ENCODE measurements at places on chromosomes 1 and 21.

- no peak for DNase-seq
Measured at GRCh38 chr1:62025154-62025553, 169.5 kb upstream of the L1TD1 start.

DNA sequence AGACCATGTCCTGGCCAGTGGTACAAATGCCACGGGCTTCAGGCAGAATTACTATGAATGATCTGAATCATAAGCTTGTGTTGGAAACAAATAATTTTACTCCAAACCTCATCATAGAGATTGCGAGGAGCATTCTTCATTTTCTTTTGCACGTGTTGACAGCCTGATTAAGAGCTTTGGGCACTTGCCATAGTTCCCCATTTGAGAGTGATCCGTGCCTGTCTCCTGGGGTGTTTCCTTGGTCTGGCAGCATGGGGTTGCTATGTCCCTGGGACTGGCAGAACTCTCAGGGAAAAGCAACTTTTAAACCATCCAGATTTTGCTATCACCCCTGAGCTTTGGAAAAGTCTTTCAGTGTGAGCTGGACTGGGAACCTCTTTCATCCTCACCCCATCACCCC lies 54.3 kb upstream of the KCNJ6 start:
- DNase-seq: no peak

GRCh38 chr1:205351984-205352713 lies 4.6 kb downstream of the KLHDC8A start:
- no peak for DNase-seq

- DNase-seq: peak; percentile 38
Measured at GRCh38 chr1:88655685-88656299, 28.3 kb upstream of the PKN2 start.

GRCh38 chr1:226599636-226600238 lies 51.2 kb downstream of the STUM start:
- DNase-seq: no peak

GRCh38 chr1:189021577-189021976 lies 1456.1 kb downstream of the BRINP3 start:
- DNase-seq: no peak

DNA sequence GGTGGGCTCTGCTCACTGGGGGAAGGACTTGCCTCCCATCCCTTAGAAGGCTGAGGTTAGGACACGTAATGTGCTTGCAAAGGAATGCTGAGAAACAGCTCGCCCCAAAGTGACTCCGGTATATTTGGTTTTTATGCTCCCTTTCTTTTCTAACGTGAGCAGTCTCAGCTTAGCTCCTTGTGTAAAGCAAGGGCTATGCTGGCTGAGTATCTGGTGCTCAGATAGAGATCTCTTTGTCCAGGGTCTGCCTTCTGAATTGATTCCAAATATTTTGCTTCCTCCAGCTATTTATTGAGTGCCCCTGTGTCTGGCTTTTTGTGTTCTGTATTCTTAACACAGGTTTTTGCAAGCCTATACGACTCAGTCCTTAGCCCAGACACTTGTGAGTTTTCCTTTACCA lies 94.5 kb upstream of the ARTN start:
- DNase-seq: no peak

DNA sequence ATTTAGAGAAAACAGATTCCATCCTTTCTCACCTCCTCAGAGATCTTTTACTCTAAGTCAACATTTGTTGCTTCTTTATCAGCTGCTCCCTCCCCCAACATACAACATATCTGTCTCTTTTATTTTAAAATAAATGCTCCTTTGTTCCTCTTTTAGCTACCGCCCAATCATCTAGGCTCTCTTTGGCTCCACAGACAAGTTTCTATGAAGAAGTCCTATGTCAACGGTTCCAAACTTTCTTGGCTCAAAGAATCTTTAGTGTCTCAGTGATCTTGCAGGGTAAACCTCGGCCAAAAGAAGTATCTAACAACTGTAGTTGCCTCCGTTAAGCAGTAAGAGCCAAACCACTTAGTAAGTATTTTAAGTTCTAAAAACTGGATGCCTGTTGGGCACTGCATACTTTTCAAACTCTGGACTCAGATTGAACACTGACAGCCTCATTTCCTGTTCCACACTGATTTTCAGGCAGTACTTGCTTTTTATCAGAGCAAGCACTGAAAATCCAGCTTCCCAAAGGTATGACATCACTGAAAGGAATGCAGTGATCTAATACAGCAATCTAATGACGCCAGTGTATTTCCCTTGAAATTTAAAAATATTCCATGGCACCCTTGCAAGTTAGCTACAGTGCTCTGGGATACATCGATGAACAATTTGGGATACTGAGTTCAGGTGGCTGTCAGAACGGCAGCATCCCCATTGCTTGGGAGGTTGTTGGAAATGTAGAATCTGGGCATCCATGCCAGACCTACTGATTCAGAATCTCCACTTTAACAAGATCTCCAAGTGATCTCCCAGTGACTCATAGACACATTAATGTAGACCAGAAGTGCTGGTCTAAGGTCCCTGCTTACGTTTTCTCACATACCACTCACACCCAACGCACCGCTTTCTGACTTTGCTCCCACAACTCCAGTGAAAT lies 26.8 kb downstream of the EGLN1 start:
- no peak for DNase-seq

GRCh38 chr1:10252508-10252907 lies 42.1 kb downstream of the KIF1B start:
- no peak for DNase-seq

DNA sequence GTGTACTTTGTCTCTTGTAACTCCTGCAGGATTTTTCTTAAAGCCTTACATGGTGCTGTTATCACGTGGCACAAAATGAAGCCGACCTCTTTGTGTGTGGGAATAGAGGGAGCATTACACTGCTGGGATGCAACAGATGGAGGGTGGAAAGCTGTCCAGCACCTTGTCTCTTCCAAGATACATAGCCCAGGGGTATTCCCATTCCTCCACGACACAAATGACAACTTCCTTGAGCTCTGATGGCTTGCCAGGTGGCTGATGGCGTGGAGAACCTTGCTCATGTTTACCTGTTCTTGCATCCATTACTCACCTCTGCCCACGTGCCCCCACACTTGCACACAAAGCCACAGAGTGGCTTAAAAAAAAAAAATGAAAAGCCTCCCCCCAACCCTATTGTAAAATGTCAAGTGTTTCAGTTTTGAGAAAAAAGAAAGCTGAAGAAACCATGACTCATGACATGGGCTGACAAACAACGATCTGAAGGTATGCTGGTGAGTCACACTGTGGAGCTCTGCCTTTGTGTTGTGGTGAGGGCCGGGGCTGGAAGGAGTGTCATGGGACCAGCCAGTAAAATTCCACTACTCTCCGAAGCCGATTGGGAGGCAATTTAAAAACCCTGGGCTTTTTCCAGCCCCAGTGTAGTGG lies 32.0 kb upstream of the ATP5PO start:
- peak; percentile 93 for DNase-seq

DNA sequence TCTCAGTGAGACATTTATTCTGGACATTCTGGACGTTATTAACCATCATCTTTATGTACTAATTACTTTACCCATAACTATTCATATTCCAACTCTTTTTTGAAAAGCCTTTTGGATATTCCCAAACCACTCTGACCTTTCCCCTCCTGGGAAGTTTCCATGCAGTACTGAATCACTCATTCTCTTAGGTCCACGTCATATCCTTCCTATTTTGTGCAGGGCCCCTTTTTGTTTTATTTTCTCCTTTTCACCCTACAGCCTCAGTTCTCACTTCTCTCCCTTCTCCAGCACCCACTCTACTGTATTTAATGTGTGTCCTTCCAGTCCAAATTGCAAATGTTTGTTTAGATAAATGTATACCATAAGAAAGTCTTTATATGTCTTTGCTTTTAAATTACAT lies 16.4 kb upstream of the ATP1A1 start:
- no peak for DNase-seq

- peak; percentile 61 for DNase-seq
Measured at GRCh38 chr1:145918992-145919939, 749 bp upstream of the PEX11B start.

DNA sequence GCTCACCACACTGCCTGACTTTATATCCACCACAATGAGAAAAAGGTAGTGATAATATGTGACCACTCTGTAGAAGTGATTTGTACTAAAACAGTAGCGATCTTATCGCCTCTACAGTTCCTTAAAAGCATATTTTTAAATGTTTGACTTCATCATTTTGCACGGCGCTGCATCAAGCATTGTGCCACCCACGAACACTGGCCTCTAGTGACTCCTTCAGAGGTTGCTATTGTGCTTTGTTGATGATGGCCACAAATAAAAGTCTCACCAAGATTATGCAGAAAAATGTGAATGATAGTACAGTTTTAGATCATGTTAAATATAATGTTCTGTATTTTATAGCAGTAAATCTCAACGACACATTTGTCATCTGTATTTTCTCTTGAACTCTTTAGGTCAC lies 186.5 kb upstream of the NCAM2 start:
- DNase-seq: no peak

DNA sequence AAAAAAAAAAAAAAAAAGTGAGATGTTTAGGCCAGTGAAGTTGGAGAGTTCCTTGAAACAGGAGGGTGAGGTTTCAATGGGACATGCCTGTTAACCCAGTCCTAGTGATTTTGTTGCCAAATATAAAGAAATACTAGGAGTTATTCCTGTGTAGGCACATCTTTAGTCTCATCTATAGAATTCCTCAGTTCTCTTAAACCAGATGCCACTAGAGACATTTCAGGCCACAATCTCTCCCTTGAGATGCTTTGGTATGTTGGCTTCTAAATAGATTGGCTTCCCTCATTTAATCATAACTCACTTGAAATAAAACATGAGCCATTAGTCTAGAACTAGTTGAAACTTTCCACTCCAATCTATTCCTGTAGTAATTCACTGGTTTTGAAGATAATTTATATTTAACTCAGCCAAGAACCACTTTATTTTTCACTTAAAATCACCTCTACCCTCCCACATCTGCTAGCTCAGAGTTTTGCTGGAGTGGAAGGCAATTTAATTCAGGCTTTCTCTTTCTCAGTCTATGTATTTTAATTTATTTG lies 29.8 kb downstream of the GPR137B start:
- no peak for DNase-seq

- no peak for DNase-seq
Measured at GRCh38 chr21:41169701-41170100, 1.7 kb downstream of the BACE2 start.

GRCh38 chr1:52189898-52190480 lies 48.1 kb downstream of the ZFYVE9 start:
- DNase-seq: no peak

DNA sequence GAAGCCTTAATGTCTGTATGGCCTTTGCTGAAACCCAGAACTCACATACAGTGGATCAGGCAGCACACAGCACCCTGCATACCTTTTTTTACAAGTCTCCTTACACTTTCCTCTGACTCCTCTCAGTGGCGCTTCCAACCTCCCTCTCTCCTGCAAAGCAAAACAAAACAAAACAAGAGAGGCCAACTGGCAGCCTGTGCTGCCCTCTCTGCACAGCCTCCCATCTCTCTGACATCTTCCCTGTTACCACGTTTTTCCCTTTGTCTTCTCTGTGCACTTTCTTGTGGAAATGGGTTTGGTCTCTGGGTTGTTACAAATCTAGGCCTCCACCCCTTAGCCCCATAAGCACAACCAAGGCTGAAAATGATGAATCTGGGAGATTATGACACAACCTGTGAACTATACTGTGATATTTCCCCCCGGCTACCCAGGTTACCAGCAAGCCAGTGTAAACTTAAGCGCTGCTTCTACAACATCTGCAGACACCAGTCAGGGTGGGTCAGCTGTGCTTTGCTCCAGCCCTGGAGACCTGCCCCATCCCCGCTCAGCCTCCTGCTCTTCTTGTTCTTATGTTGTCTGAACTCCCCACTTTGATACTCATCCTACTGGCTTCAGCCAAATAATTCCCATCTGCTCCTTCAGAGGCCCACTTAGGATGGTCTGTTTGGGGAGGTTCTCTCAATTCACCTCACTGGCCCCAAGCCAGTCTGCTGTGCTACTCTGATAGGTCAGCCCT lies 54.9 kb upstream of the FMOD start:
- no peak for DNase-seq

- peak; percentile 63 for DNase-seq
Measured at GRCh38 chr1:29237129-29237821, 953 bp downstream of the PTPRU start.

- DNase-seq: peak; percentile 24
Measured at GRCh38 chr1:91402023-91402422, 2.6 kb downstream of the HFM1 start.

DNA sequence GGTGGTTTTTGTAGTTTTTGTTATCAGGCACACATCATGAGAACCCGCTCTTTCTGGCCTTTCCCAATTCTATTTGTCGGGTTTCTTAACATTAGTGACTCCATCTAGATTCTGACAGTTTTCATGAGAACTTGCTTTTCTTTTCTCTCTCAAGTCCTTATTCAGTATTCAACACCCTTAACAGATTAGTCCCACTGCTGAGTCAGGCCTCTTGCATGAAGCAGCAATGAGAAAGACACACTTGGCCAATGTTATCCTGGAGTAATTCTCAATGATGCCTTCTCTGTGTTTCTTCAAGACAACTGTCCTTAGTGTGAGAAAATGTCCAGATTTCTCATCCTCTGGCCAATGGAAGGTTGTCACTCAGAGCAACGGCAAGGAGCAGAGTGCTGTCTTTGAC lies 11.3 kb downstream of the FMO2 start:
- no peak for DNase-seq

DNA sequence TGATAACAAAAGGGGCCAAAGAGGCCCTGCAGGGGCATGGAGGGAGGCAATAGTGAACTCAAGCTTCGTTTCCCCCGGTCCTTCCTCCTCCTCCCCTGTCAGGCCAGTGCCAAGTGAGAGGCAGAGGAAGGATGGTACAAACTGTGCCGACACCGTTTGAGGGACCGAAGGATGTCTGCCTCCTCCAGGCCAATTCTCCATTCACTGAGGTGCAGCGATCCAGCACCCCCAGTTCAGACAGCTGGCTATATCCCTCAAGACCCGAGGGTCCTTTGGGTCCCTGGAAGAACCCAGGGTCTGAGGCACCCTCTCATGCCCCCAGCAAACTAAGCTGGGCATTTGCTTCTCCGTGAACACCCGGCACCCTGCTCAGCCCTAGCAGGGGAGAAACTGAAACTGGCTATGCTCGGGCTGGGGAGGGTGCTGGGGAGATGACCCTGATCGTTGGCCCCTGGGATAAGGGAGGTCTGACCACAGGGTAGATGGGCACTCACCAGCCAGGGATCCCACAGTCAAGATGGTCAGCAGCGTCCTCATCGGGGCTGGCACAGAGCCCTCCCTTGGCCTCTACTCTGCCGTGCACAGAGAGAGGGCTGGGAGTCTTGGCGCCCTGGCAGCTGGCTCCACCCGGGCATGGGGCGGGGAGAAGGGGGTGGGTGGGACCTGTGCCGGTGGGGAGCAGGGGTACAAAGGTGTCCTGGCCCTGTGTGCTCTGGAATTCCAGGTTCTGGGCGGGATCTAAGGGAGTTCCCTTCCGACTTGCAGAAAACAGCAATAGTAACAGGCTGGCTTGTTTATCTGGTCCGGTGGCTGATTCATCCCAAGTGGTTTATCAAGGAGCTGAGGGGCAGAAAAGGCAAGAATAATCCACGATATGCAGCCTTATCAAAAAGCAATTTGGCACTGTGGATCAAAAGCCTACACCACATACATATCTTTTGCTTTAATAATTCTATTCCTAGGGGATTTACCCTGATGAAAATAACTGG lies at the start of gene IL22RA1:
TSS of gene IL22RA1 (minus strand) at position 595 of the 989 bp plus-strand sequence. CDS start at position 537, 58 bp downstream.
- no peak for DNase-seq

- no peak for DNase-seq
Measured at GRCh38 chr1:202756391-202756790, 46.1 kb upstream of the SYT2 start.

- no peak for DNase-seq
Measured at GRCh38 chr1:210099921-210100320, 132.7 kb upstream of the SERTAD4 start.
